CD4-positive, alpha-beta T cell (primary cell): ENCODE measurements at places on chromosomes 5 and 9. TPM values are rescaled to one million over a fixed set of nuclear protein-coding genes. Genes with fewer than 3 reads are reported as not detected.

GRCh38 chr5:24364711-24365110 lies 280.1 kb downstream of the CDH10 start:
- no peak for DNase-seq

DNA sequence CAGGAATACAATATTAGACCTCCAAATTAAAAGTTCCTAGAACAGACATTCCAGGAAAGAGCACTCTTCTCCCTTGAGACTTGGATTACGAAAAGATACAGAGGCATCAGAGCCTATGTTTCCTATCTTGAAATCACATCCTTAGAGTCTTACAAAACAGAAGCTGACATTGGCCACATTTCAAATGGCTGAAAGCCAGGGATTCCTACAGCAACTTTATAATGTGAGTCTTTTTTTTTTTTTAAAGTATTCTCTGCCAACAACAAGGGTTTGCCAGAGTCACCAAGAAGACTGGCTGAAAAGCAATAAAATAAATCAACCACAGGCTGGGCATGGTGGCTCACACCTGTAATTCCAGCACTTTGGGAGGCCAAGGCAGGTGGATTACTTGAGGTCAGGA lies 63.1 kb downstream of the TRPM6 start:
- DNase-seq = no peak

GRCh38 chr5:140151144-140152021 lies 23.6 kb upstream of the CYSTM1 start:
- no peak for DNase-seq

GRCh38 chr9:130698514-130698913 lies 4.9 kb downstream of the EXOSC2 start:
- no peak for DNase-seq

DNA sequence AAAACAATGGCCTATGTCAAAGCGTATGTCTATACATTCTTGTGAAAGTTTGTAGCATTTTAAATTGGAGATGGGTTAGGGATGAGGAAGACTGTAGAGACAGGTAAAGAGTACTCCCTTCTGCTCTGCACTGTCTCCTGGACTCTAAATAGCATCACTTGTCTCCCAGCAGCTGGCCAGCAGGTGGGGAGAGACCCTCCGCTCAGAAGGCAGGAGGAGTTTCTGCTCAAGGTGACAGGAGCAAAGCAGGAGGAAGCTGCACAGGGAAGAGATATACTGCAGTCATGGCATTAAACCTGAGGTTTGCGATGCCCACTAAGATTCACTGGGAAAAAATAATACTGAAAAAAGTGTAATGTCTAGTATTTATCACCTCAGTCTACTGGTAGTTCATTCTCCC lies 10.7 kb upstream of the ASTN2 start:
- DNase-seq = no peak

- no peak for DNase-seq
Measured at GRCh38 chr9:112764837-112765236, 14.3 kb downstream of the SNX30 start.

Gene FREM1
- total RNA-seq = not detected
